Fibroblast of the aortic adventitia (primary cell): ENCODE measurements at places on chromosomes 1 and 21.
A peak's percentile ranks its signal among the peaks of the same experiment; 100 is the strongest.

- DNase-seq: no peak
Measured at GRCh38 chr21:27643326-27643725, 676.4 kb upstream of the ADAMTS5 start.

DNA sequence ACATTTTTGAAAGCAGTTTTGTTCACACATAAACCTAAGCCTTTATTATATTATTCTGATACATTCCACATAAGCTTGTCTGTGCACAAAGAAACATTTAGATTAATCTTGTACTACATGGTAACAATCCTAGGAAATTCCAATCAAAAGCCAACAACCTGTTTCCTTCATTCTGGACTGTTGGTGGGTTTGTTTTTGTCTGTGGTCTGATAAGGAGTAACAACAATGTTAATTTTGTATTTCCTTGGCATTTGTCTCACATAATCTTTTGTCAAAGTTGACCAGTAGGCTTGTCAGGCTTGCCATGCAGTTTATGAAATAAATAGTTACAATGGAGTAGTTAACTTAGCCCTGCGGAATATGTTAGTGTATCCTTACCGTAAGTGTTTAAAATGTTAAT lies 183.3 kb downstream of the DHRS3 start:
- DNase-seq: peak; percentile 68

DNA sequence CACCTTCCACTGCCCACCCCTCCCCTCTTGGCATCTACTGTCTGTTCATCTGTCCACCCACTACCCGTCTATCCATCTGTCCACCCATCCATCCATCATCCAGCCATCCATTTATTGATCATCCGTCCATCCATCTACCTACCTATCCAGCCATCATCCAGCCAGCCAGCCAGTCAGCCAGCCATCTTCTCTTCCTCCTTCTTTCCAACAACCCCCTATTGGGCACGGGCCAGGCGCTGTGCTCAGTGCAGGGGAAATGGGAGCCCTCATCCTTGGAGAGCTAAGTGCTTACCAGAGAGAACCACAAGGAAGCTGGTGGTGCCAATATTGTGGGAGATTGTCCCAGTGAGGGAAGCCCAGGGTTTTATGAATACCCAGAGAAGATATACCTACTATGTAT lies 51.7 kb upstream of the TMEM51 start:
- DNase-seq: no peak

- peak; percentile 39 for DNase-seq
Measured at GRCh38 chr1:109425391-109426280, 612 bp downstream of the PSMA5 start.
